ENCODE measurements at places on chromosomes 16 and 17.

- no peak for DNase-seq
Measured at GRCh38 chr17:6269478-6269877, 165.4 kb downstream of the AIPL1 start.

DNA sequence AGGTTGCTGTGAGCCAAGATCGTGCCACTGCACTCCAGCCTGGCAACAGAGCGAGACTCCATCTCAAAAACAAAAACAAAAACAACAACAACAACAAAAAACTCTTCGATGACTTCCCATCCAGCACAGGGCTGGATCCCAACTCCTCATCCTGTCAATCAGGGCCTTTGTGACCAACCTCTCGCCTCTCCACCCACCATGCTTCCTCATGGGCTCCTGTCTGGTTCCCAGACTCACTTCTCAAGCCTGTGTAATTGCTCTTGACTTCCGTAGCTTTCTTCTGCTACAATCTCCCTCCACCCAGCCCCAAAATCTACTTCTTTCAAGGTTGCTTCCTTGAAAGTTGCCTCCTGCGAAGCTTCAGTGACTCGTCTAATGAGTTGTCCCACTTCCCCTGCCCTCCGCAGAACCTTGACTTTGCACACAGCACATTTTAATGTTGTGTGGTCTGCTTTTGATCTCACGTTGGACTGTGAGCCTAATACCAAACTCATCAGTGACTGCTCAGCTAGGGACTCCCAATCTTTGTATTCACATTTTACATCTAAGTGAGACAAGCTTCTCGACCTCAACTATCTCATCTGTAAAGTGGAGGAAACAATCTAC lies 936 bp upstream of the RASL10B start:
- no peak for DNase-seq

DNA sequence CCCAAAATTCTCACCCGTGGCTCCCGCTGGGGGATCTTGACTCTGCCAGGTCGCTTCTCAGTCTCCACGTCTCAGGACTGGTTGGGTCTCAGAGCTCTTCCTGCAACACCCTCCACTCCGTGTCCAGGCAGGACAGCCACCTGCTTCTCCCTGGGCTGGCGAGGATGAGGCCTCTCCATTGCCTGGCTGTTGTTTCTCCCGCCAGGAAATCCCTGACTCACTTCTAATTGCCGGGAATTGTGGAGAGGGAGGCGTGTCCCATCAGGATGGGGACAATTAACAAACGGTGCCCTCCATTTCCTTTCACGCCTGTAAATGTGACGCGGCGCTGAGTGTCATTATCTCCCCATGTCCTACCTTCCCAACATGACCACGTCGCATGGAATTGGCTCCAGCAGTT lies 204.5 kb downstream of the RBFOX3 start:
- no peak for DNase-seq

GRCh38 chr16:63618896-63619485 lies 1502.9 kb downstream of the CDH11 start:
- DNase-seq = no peak

- no peak for DNase-seq
Measured at GRCh38 chr17:57888311-57889216, 38.7 kb upstream of the MRPS23 start.

DNA sequence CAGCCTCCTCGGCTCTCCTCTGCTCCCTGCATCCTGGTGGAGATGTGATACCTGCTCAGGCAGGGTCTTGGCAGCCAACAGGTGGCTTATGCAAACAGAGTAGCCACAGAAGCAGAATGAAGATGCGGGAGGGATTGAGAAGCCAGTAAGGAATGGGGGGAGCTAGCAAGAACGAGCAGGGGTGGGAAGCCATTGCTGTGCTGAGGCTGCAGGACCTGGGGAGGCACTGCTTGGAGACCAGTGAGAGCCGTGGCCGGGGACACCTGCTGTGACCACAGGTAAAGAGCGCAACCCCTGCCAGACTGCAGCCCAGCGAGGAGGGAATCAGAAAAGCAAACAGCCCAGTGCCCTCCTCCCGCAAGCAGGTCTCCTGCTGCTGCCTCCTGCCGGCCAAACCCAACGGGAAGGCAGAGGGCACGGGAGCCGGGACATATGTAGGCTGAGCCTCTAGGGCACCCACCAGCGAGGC lies 14.7 kb downstream of the AIPL1 start:
- no peak for DNase-seq

DNA sequence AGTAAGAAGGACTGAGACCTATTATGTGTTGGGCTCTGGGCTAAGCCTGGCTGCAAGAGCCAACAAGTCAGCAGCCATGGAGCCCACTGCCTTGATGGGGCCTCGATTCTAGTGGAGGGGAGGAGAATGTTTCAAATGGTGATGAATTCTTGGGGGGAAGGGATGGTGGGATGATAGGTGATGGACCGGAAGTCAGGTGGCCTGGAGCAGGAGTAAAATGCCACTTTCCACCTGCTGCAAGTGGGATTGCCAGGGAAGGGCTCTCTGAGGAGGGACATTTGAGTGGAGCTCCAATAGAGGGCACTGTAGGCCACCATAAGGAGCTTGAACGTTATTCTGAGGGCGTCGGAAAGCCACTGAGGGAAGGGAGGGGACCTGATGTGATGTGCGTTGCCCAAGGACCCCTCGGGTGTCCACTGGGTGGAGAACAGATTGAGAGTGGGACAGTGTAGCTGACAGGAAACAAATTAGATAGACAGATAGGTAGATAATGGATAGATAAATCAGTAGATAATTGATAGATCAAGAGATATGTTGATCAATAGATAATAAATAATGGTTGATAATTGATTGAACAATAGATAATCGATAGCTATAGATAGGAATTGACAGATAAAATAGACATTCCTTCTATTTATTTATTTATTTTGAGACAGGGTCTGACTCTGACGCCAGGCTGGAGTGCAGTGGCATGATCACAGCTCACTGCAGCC lies 18.2 kb upstream of the NXPH3 start:
- no peak for DNase-seq

DNA sequence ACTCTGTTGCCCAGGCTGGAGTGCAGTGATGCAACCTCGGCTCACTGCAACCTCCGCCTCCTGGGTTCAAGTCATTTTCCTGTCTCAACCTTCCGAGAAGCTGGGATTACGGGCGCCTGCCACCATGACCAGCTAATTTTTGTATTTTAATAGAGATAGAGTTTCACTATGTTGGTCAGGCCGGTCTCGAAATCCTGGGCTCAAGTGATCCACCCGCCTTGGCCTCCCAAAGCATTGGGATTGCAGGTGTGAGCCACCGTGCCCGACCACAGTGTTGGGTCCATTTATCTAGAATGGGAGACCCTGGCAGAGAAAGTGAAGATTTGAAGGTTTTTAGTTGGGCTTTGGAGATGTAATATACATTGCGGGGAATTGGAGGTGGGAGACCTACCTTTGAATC lies 70.1 kb downstream of the SNX29 start:
- DNase-seq = no peak

- peak; percentile 95 for DNase-seq
Measured at GRCh38 chr17:39200070-39200879, at the start of gene RPL19. Gene RPL19 (plus strand): TSS chr17:39200283. CDS start chr17:39200345, 62 bp downstream.

GRCh38 chr16:88059701-88060386 lies 108.6 kb downstream of the BANP start:
- no peak for DNase-seq

- no peak for DNase-seq
Measured at GRCh38 chr17:28497931-28498330, 8.2 kb upstream of the FOXN1 start.

GRCh38 chr17:79981090-79981489 lies 54.6 kb downstream of the TBC1D16 start:
- no peak for DNase-seq

DNA sequence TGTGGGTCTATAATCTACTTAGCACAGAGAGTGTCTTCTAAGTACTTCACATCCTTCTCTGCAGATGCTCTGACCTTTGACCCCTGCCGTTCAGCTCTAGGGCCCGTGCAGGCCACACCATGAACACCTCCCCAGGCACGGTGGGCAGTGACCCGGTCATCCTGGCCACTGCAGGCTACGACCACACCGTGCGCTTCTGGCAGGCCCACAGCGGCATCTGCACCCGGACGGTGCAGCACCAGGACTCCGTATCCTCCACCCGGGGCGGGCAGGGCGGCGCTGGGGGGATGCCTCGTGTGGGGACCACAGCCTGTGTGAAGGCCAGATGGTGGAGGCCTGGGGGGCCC lies 686 bp downstream of the MLST8 start:
- no peak for DNase-seq

GRCh38 chr16:75589306-75589705 lies 23.1 kb downstream of the GABARAPL2 start:
- DNase-seq = peak; percentile 50

DNA sequence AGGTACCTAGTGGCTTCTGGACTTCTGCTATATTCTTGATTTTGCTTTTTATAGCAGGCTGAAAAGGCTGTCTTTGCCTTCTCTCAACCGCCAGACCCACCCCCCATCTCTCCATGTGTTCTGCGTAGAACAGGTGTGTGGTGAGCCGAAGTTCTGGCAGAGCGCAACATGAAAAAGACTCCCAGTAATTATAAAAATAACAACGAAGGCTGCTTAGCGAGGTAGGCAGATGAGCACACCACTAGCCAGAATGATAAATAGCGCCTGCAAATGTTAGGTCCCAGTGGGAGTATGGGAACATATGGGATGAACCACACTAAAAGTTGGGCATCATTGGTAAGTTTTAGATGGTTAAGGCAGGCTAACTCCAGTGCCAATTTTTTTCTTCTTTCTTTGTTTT lies 14.0 kb upstream of the RBFOX1 start:
- DNase-seq = no peak

GRCh38 chr17:41767324-41768042 lies 19.0 kb downstream of the JUP start:
- no peak for DNase-seq

DNA sequence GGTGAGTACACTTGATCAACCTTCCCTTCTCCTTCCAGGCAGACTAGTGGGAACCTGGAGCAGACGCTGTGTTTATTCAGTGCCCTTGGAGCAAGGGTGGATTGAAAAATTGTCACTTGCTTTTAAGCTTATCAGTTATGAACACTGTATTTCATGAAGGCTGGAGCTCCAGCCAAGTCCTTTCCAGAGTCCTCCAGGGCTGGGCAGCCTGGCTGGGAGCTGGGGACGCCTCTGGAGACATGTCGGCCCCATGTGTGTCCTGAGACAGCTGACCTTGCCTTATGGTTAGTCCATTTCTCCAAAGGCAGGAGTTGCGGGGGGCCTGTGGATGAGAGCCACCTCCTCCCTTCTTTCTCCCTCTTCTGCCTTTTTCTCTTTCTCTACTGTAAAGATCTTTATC lies 67.0 kb downstream of the RAP1GAP2 start:
- no peak for DNase-seq

DNA sequence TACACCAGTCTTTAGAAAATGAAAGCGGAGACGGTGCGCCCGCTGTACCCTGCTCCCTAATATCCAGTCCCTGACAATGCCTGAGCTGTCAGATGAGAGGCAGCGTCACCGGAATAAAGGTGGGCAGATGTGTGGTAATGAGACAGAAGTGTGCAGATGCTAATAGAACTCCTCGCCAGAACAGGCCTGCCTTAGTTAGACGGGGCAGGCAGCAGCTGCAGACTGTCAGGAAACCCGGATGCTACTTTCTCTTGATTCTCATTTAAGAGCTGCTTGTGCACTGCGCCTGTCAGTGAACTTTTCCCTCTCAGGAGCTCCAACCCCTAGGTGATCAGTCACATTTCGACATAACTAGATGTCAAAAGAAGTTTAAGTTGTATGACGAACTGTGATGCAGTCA lies 221.8 kb upstream of the IRX3 start:
- DNase-seq = no peak

DNA sequence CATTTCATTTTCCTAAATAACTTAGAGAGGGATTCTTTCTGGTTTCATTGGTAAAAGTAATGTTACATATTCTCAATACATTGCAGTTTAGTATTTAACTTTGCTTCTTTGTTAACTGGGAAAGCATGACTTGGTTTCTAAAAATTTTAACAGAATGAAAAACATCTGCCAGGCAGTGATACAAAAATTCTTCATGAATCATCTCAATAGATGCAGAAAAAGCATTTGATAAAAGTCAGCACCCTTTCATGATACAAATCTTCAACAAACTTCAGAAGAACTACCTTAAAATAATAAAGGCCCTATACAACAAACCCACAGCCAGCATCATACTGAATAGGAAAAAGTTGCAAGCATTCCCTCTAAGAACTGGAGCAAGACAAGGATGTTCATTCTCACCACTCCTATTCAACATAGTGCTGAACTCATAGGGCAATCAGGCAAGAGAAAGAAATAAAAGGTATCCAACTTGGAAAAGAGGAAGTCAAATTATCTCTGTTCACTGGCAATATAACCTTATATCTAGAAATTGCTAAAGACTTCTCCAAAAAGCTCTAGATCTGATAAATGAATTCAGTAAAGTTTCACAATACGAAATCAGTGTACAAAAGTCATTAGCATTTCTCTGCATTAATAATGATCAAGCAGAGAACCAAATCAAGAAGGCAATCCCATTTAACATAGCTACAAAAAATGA lies 50.4 kb downstream of the SLFN5 start:
- no peak for DNase-seq

Data from skin of body (tissue), 3 donors.